Skin of body (tissue), 3 donors: ENCODE measurements at places on chromosomes 5 and 9. TPM values are rescaled to one million over a fixed set of nuclear protein-coding genes. Genes with fewer than 3 reads are reported as not detected.

SRP19 gene
- total RNA-seq: 35.9 TPM

PCDHGA10 gene
- 4.9 TPM for total RNA-seq

CCDC192 gene
- not detected for total RNA-seq

THBS4 gene
- 12.3 TPM for total RNA-seq

ERMP1 gene
- total RNA-seq: 23.7 TPM

SRD5A1 gene
- 6.0 TPM for total RNA-seq

SHISAL2B gene
- not detected for total RNA-seq

PCDHB5 gene
- 2.7 TPM for total RNA-seq

ZNF474 gene
- 0.79 TPM for total RNA-seq

CDH9 gene
- not detected for total RNA-seq

SVEP1 gene
- 44.6 TPM for total RNA-seq

ADCY2 gene
- total RNA-seq: 6.9 TPM

MEGF10 gene
- total RNA-seq: 4.7 TPM

KIAA1958 gene
- 6.6 TPM for total RNA-seq

AOPEP gene
- 119 TPM for total RNA-seq

AFAP1L1 gene
- total RNA-seq: 20.8 TPM

LCNL1 gene
- 0.20 TPM for total RNA-seq

TUBB4B gene
- 97.1 TPM for total RNA-seq

FAM81B gene
- 0.49 TPM for total RNA-seq

JADE2 gene
- total RNA-seq: 9.0 TPM

KIF4B gene
- total RNA-seq: not detected

AGXT2 gene
- not detected for total RNA-seq

HMCN2 gene
- 20.7 TPM for total RNA-seq

IQGAP2 gene
- total RNA-seq: 43.5 TPM

SV2C gene
- total RNA-seq: 0.10 TPM

FOXD4L3 gene
- not detected for total RNA-seq

OBP2B gene
- total RNA-seq: 0.30 TPM

CORO2A gene
- total RNA-seq: 2.3 TPM

F12 gene
- total RNA-seq: 1.3 TPM

KCTD16 gene
- 0.20 TPM for total RNA-seq
